Activated CD4-positive, alpha-beta T cell treated with anti-CD3 and anti-CD28 coated beads for 24 hours (primary cell): ENCODE measurements at places on chromosomes 4 and X.

GRCh38 chr4:105560421-105560848 is 8.0 kb downstream of the ARHGEF38 start:
- no peak for DNase-seq

DNA sequence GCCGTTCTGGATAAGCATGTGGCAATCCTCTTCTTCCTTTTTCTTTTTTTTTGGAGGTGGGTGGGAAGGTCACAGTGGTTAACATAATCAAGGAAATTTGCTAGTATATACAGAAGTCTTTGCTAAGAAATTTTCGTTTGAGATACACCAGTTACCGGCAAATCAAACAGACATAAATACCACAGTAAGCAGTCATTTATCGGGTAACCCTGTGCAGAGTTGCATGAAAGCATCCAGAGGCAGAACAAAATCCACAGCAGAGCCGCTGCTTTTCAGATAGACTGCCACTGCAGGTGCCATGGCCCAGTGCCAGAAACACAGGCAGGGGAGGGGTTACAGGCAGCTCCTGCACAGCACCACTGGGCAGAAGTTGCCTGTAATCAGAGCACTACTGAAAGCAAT is 179.1 kb upstream of the MAB21L2 start:
- DNase-seq: no peak

DNA sequence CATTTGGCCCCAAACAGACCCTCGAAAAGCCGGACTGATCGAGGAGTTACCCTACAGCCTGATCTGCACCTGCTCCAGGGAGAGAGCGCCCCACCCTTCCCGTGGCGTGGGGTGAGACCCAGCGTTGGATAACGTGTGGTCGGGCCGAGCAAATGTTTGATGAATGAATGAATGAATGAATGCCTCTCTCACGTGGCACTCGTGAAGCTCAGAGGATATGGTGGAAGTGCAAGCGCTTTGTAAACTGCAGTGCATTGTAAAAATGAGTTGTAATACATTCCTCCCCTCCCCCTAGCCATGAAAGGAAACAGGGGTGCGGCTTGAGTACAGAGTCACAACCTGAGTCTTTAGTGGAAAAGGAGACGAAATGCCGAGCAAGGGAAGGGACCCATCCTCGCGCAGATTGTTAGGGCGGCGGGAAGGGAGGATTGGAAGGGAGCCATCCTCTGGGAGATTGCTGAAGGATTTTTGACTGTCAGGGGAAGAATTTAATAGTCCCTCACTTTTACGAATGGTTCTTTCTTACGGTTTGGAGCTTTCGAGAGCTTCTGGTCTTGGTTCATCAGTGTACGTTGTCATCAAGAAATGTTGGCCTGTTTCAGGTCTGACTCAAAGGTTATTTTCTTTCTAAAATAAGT is 772 bp upstream of the FBXW7 start:
- peak; percentile 55 for DNase-seq

DNA sequence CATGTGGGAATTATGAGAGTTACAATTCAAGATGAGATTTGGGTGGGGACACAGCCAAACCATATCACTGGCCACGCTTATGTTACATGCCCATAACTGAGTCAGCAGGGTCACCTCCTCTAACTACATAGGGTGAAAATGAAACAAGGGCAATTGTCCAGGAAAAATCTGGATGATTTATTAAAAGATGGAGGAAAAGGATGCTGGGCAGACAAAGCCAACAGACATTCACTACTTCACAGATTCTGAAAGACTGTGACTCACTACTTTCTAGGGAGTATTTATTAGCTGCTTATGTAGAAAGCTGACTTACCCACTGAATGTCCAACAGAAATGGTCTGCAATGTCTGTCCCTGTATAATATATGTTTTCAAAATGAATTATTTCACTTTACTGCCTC is 72.4 kb downstream of the APBB2 start:
- no peak for DNase-seq

- no peak for DNase-seq
Measured at GRCh38 chr4:161256716-161257115, 907.1 kb downstream of the FSTL5 start.

DNA sequence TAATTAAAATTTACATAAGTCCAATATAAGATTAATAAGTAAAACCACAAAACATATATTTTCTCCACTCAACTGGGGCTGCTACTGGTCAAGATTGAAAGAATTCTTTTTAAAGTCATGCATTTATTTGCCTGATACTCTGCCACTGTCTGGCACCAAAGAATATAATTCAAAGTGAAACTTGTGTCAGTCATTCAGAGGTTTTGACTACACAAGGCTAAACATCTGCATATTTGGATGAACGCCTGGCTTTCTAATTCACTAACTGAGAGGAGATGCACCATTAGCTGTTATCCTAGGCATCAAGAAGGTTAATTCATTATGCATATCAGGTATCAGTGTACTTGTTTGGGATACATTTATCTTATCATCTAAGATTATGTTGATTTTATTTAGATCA is 598.5 kb downstream of the CENPC start:
- no peak for DNase-seq

GRCh38 chr4:20859097-20859781 is 159.0 kb downstream of the PACRGL start:
- DNase-seq: no peak

GRCh38 chr4:109588176-109588575 is 28.1 kb downstream of the MCUB start:
- peak; percentile 38 for DNase-seq

DNA sequence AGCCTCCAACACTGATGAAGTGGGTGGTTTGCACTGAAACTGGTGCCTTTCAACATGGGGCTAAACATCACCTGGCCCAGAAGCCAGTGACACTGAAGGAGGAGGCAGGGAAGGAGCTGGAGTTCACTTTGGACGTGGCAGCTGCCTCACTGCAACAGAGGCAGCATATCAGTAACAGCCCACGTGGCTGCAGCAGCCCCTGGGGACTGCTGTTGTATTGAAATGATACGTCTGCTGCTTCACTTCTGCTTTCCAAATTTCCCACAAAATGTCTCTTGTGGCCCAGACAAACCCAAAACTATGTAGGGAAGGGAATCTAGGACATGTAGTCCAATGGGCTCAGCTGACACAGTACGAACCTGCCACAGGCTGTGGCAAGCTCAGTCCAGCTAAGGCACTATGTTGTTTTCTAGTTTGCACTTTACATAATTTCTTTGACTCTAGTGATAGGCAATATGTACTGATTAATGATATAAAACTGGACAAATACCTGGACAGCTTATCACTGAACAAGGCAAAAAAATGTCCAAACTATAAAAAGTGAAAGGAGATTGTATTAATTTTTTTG is 84.7 kb upstream of the RAPGEF2 start:
- no peak for DNase-seq

- no peak for DNase-seq
Measured at GRCh38 chr4:154406018-154406795, 85.4 kb downstream of the DCHS2 start.

DNA sequence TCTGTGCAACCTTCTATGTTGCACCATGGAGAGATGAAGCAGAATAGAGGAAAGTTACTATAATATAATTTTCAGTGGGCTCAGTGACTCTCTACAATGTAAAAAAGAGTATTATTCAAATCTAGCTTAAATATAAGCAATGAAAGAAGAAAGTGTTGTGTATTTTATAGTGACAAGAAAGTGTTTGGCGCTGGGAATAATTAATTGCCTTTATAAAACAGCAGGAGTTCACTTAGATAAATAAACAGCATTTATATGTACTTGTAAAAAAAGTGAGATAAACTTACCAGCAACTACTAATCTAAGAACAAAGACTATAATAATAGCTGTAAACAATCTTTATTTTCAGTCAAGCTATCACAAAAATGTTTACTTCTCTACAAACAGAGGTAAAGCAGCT is 488.9 kb upstream of the PCDH10 start:
- no peak for DNase-seq

DNA sequence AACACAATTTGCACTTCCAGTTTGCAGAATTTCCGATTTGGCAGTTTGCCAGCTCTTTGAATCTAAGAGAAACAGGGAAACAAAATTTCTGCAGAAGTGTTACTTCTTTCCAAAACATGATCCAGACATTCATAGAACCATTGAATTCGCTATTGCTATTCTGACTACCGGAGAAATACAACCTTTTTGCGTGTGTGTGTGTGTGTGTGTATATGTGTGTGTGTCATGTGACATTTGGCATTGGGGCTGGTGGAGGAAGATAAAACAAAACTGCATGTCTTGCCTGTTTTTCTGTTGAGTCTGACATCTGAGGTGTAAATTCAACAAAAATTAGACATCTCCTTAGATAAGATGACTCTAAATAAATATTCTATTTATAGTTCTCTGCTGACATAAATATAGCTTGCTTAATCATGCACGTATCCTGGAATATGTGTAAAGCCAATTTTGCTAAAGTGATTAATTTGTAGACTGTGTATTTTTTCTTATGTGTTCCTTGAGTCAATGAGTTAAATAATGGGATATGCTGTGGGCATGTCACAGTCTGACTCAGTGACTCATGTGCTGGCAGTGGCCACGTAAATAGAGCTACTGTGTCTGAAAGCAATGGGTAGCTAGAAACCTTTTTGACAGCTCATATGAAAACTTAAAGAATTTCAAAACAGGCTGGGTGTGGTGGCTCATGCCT is 98.9 kb downstream of the HPGD start:
- DNase-seq: no peak

GRCh38 chr4:150962245-150962644 is 52.8 kb downstream of the LRBA start:
- no peak for DNase-seq

DNA sequence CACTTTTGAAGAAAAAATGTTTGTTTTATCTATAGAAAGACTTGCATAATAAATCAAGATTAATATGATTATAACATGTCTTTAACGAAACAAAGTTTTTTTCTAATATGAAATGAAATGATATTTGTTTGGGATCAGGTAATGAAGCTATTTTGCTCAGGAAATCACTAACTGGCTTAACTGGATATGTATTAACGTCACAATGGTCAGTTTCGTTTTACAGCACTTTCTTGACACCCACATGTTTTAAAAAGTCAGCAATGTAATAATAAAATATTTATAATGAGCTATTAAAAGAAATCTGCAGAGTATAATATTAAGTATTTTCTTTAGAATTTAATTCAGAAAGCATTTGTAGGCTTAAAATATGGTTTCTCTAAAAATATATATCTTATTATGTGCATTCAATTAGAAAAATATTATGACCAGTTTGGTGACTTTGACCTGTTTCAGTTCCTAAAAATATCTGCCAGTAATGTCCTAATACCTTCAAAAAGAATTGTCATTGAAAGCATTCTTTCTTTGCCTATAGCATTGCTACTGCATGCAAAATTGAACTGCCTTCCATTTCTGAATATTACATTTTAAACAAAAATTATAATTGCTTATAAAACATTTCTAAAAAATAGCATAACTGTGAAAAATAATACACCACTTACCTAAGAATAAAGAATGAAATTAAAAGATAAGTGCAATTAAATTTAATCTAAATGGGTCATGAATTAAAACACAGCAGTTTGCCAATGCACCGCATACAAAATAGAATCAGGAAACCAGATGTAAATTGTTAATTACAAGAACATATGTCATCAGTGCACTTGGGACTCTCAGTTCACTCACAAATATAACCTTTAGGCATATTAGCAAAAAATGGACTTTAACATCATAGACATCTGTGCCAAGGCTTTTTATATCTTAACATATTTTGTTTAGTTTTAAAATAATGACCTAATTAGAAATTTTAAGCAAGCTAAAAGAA is 31.6 kb downstream of the TIGD2 start:
- DNase-seq: no peak

- DNase-seq: peak; percentile 22
Measured at GRCh38 chr4:151407466-151408379, 1.3 kb upstream of the FHIP1A start.

- no peak for DNase-seq
Measured at GRCh38 chrX:1074755-1075154, 137.7 kb downstream of the CRLF2 start.

DNA sequence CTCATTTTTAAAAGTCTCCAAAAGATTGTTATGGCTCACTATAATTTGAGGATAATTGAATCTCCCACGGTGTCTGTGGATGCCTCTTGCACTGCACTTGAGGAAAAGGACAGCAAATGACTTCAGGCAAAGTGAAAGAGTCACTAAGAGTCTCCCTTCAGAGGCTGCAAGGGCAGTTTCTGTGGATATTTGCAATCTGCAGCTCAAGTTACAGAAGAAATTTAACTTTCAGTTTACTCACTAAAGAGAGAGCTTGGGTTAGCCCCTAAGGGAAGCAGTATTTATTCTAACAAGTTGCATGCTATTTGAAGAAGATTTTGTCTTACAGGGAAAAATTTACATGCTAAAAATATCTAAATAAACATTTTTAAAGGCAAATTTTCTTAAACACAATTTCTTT is 912.0 kb upstream of the TENM3 start:
- DNase-seq: no peak

GRCh38 chr4:113837397-113837796 is 75.9 kb upstream of the CAMK2D start:
- DNase-seq: no peak

DNA sequence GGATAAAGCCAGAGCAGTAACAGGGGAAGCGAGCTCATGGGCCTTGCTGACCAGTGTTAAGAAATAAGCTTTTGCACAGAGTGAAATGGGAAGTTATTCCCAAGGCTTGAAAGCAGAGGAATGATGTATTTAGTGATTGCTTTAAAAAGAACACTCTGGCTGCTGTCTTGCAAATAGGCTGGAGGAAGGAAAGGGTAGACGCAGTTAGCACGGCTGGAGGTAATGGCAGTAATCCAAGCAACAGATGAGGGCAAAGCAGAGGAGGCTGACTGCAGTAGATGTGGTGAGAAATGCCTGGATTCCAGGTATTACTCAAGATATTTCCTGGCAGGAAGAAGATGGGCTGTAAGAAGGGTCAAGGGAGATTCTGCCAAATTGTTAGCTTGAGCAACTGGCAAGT is 1342.3 kb upstream of the AGA start:
- DNase-seq: no peak

DNA sequence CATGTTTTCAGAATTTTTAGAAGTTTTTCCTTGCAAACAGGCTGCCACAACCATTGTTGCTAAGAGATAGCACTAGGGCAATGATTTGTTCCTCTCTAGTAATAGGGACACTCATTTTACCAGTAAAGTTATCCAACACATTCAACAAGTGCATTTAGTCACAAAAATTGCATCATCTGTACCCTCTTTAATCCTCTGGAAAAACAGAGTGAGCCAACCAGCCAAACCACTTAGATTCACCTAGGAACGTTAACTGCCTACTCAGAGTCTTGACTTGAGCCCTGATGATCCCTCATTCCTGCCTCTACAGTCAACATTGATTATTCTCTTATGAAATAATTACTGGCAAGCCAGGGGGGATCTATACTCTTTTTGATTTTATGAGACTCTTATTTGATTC is 17.0 kb upstream of the ADGRA3 start:
- DNase-seq: no peak
